ENCODE measurements at places on chromosomes 12 and 14.

DNA sequence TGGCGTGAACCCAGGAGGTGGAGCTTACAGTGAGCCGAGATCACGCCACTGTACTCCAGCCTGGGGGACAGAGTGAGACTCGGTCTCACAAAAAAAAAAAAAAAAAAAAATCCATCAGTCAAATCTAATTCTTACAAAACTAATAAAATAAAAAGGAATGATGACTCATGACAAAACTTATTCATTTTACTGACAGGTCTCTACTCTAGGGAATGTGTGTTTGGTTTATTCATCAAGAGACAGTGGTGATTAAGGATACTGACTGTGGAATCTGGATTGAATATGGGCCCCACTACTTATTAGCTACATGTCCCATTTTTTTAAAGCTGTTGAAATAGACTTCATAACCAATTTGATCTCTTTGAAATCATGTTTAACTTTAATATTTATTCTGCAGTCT lies 29.3 kb upstream of the GAS2L3 start:
- no peak for DNase-seq

- DNase-seq: no peak
Measured at GRCh38 chr14:99884834-99885648, 91.8 kb downstream of the EML1 start.

DNA sequence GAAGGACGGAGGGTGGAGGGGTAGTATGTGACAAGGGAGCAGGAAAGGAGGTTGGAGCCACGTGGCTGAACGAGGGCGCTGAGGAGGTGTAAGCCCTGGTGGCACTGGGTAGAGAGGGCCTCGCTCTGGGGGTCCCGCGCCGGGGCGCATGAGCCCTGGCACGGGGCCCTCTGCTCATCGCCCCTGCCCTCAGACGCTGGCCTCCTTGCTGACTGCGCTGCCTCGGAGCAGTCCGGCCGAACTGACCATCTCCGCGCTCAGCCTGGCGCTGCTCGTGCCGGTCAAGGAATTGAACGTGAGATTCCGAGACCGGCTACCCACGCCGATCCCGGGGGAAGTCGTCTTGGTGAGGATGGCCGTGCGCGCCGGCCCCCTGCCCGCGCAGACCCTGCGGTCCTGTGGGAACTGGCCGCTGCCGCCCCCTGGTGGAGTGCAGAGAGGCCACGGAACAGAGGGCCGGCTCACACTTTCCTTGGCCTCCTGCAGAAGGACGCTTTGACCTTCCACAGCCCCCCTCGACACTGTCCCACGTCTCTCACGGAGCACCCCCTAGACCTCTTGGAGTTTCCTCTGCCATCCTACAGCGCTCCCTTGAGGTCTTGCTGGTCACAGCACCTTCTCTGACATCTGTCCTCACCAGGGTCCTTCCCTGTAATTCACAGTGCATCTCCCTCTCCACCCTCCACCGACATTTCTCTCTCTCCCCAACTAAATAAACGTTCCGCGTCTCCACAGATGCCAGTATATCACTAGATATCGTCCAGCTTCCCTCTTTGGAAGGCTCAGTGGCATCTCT lies 10.5 kb downstream of the ARHGEF25 start:
- DNase-seq: peak; percentile 65

DNA sequence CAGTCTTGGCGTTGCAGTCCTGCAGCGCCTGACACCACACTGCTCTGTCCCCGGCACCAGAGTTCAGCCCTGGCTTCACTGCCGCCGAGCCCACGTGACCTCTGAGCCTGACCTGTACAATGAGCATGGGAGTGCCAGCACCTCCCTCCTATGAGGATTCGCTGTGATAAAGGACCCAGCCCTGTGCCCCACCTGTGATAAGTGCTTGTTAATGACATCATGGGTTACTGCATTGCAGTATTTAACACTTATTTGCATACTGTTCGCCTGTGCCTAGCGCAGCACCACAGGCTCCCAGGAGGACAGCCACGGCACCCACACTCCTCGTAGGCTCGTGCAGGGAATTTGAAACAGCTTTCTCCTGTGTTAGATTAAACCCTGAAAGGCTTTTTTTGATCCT lies 118.2 kb upstream of the GSC start:
- no peak for DNase-seq

DNA sequence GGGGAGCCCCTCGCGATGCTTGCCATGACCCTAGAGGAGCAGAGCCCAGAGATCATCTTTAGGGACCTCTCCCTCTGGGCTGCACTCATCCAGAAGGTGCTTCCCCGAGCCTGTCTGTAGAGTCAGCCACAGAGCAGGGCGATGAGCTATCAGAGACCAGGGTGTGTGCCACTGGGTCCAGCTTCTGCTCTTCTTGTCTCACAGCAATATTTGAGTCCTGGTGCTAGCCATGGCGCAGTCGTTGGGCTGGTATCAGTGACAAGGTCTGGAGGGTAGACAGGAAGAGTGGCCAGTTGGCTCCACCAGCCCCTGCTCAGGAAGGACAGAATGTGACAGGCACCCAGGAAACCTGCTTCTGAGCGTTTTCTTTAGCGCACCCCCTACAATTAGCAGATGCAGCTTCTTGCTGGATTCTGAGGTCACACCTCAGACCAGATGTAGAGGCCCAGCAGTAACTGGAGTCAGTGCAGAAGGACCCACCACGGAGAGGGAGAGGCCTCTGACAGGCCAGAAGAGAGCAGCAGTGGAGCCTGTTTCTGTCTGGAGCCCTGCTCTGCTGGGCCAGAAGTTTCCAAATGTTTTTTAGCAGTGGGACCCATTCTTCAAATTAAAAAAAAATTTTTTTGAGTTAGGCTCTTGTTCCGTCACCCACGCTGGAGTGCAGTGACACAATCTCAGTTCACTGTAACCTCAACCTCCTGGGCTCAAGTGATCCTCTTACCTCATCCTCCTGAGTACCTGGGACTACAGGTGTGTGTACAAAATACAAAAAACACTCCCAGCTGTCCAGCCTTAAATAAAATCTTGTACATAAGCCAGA lies 23.7 kb downstream of the ANKRD9 start:
- no peak for DNase-seq

- DNase-seq: no peak
Measured at GRCh38 chr12:6533653-6533922, 729 bp upstream of the GAPDH start.

DNA sequence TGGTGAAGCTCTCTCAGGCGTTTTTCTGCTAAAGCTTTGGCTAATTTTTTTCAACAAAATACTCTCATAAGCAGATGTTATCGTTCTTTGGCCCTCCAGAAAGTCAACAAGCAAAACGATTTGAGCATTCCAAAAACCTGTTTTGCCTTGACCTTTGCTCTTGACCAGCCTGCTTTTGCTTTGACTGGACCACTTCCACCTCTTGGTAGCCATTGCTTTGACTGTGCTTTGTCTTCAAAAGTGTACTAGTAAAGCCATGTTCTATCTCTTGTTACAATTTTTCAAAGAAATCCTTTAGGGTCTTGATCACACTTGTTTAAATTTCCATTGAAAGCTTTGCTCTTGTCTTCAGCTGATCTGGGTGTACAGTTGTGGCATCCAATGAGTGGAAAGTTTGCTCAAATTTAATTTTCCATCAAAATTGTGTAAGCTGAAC lies 10.7 kb upstream of the ARID4A start:
- no peak for DNase-seq

GRCh38 chr14:36570065-36570464 lies 12.3 kb downstream of the NKX2-8 start:
- no peak for DNase-seq

- DNase-seq: no peak
Measured at GRCh38 chr12:93127107-93127560, 198.0 kb upstream of the EEA1 start.

GRCh38 chr12:39619660-39620433 lies at the start of gene ABCD2:
Gene ABCD2 (minus strand): TSS chr12:39619803. CDS start chr12:39619615, 188 bp downstream.
- peak; percentile 51 for DNase-seq

GRCh38 chr14:31303654-31304053 lies 96.1 kb upstream of the HECTD1 start:
- DNase-seq: no peak

GRCh38 chr12:106522708-106523107 lies 60.1 kb upstream of the RFX4 start:
- no peak for DNase-seq

GRCh38 chr12:24014915-24015832 lies 65.7 kb upstream of the SOX5 start:
- DNase-seq: no peak

DNA sequence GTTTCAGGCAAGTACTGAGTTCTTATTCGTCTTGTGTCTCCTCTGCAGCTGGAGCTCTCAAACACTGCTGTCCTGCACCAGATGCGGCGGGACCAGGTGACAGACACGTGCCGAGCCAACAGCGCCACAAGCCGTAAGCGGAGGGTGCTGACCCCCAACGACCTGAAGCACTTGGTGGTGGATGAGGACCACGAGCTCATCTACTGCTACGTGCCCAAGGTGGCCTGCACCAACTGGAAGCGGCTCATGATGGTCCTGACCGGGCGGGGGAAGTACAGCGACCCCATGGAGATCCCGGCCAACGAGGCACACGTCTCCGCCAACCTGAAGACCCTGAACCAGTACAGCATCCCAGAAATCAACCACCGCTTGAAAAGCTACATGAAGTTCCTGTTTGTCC lies 201.2 kb downstream of the SLC41A2 start:
- DNase-seq: no peak

GRCh38 chr14:64935508-64935907 lies 7.0 kb downstream of the GPX2 start:
- DNase-seq: no peak

DNA sequence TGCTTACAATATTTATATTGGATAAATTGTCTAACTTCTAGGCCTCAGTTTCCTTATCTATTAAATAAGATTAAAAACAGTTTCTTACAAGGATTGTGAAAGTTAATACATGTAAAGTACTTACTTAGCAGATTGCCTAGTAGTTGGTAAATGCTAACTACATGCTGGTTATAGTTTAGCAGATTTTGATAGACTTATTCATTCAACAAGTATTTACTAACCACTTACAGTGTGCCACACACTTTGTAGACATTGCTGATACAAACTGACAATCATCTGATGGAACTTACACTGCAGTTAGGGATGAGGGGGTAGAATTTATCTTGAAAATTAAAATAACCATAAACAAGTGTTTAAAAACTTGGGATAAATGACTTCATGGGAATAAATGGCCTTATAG lies 50.4 kb downstream of the ARID2 start:
- no peak for DNase-seq

GRCh38 chr12:109836916-109837315 lies 3.7 kb upstream of the TRPV4 start:
- no peak for DNase-seq

DNA sequence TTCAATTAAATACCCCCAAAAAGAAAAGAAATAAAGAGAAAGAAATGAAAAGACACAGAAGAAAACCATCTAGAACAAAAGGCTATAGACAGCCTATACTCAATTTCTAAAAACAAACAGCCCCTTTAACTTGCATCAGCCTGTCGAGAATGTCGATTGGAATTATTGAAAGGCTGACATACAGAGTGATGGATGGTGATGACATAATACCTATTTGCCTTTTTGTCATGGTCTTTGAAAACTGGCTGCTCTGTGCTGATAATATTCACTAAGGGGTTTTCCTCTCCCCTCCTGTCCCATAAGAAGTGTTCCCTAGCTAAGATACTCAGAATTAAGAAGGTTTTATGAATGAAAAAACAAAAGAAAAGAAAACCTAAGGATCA lies 393.7 kb downstream of the SOX5 start:
- no peak for DNase-seq

GRCh38 chr14:61455351-61455750 lies 134.0 kb downstream of the PRKCH start:
- DNase-seq: no peak

GRCh38 chr12:49536526-49537071 lies 2.2 kb upstream of the KCNH3 start:
- no peak for DNase-seq

- DNase-seq: no peak
Measured at GRCh38 chr14:58177125-58177524, 22.8 kb upstream of the ACTR10 start.

GRCh38 chr12:22312336-22312735 lies 22.2 kb downstream of the ST8SIA1 start:
- DNase-seq: no peak

- DNase-seq: no peak
Measured at GRCh38 chr12:123140676-123141614, 9.9 kb downstream of the PITPNM2 start.

GRCh38 chr14:53971521-53971920 lies 14.9 kb upstream of the BMP4 start:
- no peak for DNase-seq

GRCh38 chr14:74346341-74346740 lies 1.9 kb upstream of the VRTN start:
- no peak for DNase-seq

DNA sequence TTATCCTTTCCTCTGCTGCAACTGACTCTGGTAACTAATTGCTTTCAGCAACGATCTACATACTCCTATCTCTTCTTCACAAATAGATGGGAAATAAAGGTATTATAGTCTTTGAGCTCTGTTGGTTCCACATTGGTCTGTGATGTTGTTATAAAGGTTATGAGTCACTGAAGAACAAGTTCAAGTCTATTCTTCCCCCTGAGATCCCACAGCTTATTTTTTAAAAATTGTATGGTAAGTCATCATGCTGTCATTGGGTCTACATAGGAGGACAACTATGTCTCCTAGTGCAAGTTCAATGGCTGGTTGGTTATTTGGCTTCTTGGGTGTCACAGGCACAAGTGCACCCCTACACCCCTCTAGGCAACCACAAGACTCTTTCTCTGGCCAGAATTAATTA lies 49.6 kb upstream of the PTCSC3 start:
- no peak for DNase-seq

DNA sequence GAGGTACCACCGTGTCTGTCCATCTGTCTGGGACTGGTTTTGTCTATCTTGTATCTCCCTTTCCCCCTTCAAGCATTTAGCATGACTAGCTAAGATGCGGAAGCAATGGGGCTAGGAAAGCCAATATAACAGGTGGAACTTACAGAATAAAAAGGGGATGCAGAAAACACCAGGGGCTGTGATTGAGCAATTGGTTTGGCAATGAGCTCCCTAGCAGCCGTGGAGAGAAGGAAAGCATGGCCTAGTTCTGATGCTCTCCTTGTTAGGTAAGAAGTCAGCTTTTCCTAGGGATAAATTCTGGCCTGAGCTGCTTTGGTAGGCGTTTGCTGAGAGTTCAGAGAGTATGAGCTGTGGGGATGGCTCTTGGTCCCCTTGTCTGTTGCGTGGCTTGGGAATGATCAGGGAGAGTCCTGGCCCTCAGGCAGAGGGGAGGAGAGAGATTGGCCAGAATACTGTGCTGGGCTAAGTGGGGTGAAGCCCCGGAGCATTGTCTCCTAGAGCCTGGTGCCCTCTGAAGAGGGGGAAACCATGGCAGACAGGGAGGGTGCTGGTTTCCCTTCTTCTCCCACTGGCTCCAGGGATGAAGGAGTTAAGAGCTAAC lies 7.1 kb downstream of the SETD1B start:
- DNase-seq: no peak

DNA sequence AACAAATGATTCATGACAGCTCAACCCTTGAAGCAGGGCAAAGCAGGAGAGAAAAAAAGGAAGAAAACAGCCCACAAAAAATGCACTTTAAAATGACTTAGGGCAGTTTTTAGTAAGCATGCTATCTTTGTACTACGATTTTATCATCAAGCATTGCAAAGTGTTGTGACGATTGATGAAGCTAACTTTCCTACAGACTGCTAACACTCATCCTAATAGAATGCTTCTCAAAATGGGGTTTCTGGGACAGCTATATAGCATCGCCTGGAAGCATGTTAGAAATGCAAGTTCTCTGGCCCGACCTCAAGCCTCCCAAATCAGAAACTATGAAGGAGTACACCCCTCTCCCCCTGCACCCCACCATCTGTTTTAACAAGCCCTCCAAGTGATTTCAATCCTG lies 256.4 kb downstream of the SSPN start:
- no peak for DNase-seq

GRCh38 chr12:50580436-50580835 lies 75.7 kb downstream of the DIP2B start:
- DNase-seq: no peak

- no peak for DNase-seq
Measured at GRCh38 chr12:115511986-115512711, 765.3 kb downstream of the MED13L start.

All from activated CD4-positive, CD25-positive, alpha-beta regulatory T cell treated with anti-CD3 and anti-CD28 coated beads, Interleukin-2, amount 50 U/mL, for 72 hours (primary cell).